G401 (cell line): ENCODE measurements at places on chromosomes 5 and 9. TPM values are rescaled to one million over a fixed set of nuclear protein-coding genes. Genes with fewer than 3 reads are reported as not detected.
A peak's percentile ranks its signal among the peaks of the same experiment; 100 is the strongest.

- no peak for DNase-seq
Observed at GRCh38 chr5:162392336-162392735, 324.8 kb downstream of the GABRG2 start.

GRCh38 chr5:159456722-159457465 is 126.6 kb upstream of the IL12B start:
- DNase-seq = no peak

GRCh38 chr5:54792611-54793404 is 192.6 kb downstream of the ESM1 start:
- DNase-seq = peak; percentile 74

DNA sequence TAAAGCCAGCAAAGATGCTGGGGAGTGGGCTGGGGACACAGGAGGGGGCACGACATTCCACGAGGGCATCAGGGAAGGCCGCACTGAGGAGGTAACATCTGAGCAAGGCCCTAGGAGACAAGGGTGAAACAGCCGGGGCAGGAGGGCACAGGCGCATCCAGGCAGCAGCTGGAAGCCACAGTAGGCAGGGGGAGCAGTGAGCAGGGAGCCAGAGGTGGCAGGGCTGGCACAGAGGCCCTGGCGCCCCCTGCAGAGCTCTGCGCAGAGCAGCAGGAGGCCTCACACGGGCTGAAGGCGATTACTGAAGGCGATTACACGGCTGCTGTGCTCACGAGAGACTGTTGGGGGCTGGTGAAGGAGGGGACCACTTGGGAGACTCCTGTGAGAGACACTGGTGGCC is 15.4 kb downstream of the LMAN2 start:
- no peak for DNase-seq

GRCh38 chr5:45521067-45521466 is 175.1 kb downstream of the HCN1 start:
- peak; percentile 34 for DNase-seq

DNA sequence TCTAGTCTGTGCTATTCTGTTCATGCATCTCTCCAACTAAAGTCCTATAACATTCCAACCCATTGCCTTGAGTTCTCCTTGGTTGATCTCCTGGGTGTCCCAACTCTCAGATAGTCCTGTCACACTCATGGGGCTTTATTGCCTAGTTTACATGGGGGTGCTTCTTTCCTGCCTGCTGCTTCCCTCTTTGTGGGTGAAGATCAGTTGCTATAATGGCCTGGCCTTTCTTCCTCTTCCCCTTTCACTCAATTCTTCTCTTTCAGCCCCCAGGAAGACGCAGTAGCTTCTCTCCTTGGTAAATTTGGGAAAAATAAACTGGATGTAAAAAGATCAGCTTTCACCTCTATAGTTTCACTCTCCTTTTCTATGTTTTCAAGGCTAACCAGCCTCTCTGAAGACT is 66.5 kb downstream of the PTCD2 start:
- no peak for DNase-seq

GRCh38 chr9:36872641-36873040 is 161.4 kb downstream of the PAX5 start:
- DNase-seq = no peak

DNA sequence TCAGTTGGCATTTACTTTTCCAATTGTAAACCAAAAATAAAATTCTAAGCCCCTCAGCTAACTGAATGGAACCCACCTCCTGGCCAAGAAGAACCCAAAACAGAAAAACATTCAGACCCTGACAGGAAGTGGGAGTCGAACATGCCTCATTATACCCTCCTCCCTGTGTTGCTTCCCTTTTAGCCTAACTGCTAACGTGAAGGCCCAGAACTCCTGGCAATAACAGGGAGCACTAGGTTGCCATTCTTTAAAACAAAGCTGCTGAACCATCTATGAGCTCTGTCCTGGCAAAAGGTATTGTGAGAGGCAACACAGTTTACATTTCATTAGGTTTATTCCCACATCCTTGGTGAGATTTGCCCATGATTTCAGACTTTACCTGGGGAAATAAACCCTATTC is 481.4 kb downstream of the CHSY3 start:
- DNase-seq = no peak

DNA sequence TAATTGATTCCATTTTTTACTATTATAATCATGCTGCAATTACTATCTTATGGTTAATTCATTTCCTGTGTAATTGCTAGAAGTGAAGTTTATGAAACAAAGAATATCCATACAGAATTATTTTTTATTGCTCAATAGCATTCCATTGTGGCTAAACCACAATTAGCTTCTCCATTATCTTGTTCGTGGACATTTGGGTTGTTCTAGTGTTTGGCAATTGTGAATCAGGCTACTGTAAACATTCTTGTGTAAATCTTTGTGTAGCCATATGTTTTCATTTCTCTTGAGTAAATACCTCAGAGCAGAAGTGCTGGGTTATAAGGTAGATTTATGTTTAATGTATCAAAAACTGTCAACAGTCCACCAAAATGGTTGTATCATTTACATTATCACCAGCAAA is 341.1 kb downstream of the MAT2B start:
- no peak for DNase-seq

GRCh38 chr9:103397868-103398600 is 402.9 kb downstream of the CYLC2 start:
- DNase-seq = peak; percentile 14

- no peak for DNase-seq
Observed at GRCh38 chr9:17739736-17740135, 160.9 kb downstream of the SH3GL2 start.

GRCh38 chr5:149636861-149637246 is 55.6 kb downstream of the ARHGEF37 start:
- peak; percentile 85 for DNase-seq

GRCh38 chr5:177555228-177555627 is 865 bp upstream of the FAM193B start:
- DNase-seq = no peak

GRCh38 chr9:21081999-21082398 is 4.3 kb upstream of the IFNB1 start:
- no peak for DNase-seq

Gene MYOZ3
- total RNA-seq = not detected in 2 replicates

Gene GPX8
- total RNA-seq = 45.8 and 64.4 TPM in 2 replicates

Gene TESK1
- 8.0 and 9.9 TPM in 2 replicates for total RNA-seq

Gene DDX4
- total RNA-seq = not detected in 2 replicates
